T-helper 1 cell (primary cell): ENCODE measurements at places on chromosomes 16 and 17.
A peak's percentile ranks its signal among the peaks of the same experiment; 100 is the strongest.

DNA sequence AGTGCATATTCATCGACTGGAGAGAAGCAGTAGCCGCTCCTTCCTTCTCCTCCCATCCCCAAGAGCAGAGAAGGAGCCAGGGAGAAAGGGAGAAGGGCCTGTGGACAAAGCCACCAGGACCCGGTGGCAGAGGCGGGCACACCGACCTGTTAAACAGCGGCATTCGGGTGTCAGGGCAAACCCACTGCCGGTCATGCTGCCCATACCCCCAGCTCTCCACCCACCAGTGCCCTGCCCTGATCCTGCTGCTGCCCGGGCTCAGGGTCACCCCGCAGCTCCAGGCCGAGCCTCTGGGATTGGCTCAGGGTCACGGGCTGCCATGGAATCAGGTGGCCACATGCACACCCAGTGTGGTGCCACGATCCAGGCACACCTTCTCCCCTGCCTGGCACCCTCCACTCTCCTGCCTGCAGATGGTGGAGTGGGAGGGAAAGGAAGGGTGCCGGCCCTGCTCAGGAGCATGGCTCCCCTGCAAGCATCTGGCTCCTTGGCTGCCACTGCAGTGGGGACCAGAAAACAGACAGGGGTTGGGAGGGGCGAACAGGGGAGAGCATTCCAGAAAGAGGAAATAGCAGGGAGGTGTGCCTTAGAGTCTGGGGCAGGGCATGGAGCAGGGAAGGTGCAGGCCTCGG lies 18.3 kb upstream of the RASD1 start:
- no peak for DNase-seq

GRCh38 chr16:72536723-72537435 lies 364.9 kb upstream of the PMFBP1 start:
- DNase-seq, result no peak

DNA sequence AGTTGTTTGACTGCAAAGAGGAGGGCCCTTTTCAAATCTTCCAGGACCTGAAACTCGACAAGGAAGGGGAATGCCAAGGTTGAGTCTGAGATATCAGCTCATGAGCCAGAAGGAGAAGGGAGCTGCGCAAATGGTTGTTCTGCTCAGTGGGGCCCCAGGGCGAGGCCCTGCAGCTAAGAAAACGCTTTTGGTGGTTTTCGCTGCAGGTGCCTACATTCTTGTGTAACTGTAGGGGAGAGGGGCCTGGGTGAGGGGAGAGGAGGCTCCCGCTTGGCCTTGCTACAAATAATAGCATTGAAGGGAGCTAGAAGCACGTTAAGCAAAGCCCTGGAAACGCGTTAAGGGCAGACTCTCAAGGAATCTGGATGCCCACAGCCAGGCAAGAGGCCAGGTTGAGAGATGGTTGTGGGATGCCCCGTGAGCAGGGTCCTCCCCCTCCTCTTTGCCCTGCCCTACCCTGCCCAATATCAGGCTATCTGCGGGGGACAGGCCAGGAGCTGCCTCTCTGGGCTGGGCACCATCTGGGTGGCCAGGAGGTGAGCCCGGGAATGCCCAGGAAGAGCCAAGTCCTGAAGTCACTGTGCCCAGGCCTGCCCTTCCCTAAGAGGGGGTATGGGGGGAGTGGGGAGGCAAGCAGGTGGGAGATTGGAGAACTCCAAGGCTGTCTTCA lies 21.9 kb downstream of the GPR142 start:
- DNase-seq, result no peak

GRCh38 chr16:10576390-10577304 lies 3.8 kb downstream of the EMP2 start:
- no peak for DNase-seq

DNA sequence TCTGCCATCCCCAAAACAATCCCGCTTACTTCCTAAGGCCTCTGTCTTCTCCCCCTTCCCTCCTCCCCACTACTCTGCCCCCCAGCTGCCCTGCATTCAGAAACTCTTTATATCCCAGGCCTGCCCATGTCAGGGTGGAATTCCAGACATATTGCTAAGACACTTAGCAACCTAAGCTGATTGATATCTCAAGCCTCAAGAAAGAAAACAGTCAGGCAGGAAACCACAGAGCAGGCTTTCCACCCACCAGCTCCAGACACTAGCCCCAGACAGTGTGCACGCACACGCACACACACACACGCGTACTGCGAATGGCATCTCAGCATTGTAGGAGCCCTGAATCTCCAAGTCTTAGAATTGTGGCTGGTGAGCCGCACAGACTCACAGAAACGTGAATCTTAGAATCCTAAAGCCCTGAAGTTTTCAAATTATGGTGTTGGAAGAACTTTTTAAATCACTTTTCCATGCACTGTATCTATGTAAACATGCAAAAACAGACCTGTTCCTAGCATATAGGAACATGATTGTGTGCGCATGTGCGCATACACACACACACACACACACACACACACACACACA lies 8.8 kb upstream of the LPCAT2 start:
- DNase-seq, result no peak

DNA sequence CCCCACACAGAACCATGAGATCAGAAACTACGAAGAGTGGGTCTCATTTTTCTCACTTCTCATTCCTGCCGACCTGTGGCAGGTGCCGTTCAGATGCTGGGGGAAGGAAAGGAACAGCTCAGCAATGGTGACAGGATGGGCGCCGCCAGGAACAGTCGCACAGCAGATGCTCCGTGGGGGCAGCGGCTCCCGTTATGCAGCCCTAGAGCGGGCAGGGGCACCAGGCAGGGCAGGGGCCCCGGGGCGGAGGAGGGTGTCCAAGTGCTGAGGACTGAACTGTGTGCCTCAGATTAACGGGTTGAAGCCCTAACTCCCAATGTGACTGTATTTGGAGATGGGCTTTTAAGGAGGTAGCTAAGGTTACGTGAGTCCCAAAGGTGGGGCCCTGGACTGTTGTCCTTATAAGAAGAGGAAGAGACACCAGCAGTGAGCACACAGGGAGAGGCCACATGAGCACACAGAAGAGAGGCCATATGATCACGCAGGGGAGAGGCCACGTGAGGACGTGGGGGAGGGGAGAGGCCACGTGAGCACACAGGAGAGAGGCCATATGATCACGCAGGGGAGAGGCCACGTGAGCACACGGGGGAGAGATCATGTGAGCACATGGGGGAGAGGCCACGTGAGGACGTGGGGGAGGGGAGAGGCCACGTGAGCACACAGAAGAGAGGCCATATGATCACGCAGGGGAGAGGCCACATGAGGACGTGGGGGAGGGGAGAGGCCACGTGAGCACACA lies 95.7 kb upstream of the METRNL start:
- DNase-seq, result no peak

GRCh38 chr17:64780096-64781013 lies 118.2 kb upstream of the SMURF2 start:
- peak; percentile 67 for DNase-seq

GRCh38 chr16:28324235-28324886 lies 32.0 kb downstream of the SBK1 start:
- no peak for DNase-seq

- no peak for DNase-seq
Observed at GRCh38 chr17:70552230-70552981, 383.1 kb downstream of the KCNJ2 start.

GRCh38 chr16:31000671-31001382 lies 9.6 kb downstream of the STX1B start:
- DNase-seq, result no peak

DNA sequence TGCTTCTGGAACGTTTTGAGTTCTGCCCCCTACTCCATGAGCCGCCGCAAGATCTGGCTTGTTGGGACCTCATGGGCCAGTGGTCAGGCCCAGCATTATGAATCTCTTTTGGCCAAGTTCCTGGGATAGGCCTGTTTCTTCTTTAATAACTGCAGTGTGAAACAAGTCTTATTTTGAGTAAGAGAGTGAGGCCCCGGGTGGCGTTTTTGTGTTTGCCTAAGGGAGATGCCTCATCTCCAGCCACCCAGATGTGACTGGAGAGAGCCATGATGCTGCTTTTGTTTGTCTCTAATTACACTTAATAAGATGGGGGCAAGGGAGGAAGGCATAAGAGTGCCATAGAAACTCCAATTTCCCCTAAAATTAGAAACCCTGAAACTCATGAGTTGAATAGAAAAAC lies 39.8 kb downstream of the KSR1 start:
- DNase-seq, result no peak

- no peak for DNase-seq
Observed at GRCh38 chr16:84922351-84923120, 88.8 kb downstream of the ZDHHC7 start.

- no peak for DNase-seq
Observed at GRCh38 chr17:28230011-28230410, 89.0 kb upstream of the TMEM97 start.

GRCh38 chr17:42485680-42486079 lies 27.0 kb downstream of the ATP6V0A1 start:
- DNase-seq, result no peak

- no peak for DNase-seq
Observed at GRCh38 chr17:29012535-29012934, 6.7 kb upstream of the SEZ6 start.

DNA sequence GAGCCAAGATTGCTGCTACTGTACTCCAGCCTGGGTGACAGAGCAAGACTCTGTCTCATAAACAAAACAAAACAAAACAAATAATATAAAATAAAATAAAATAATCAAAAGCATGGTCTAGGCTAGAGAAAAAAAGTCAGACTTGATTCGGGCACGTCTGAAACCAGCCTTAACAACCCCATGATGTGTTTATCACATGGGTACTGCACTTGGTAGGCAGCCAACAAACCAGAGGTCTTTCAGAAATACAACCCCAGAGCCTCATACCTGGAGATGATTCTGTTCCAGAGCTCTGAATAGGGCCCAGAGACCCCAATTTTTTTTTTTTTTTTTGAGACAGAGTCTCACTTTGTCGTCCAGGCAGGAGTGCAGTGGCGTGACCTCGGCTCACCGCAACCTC lies 9.6 kb upstream of the HAPSTR1 start:
- no peak for DNase-seq

GRCh38 chr17:9825641-9826150 lies at the start of gene GLP2R:
TSS of gene GLP2R (plus strand) at chr17:9825924. CDS start at chr17:9826064, 140 bp downstream.
- no peak for DNase-seq

GRCh38 chr16:9703731-9704130 lies 478.5 kb downstream of the GRIN2A start:
- no peak for DNase-seq

DNA sequence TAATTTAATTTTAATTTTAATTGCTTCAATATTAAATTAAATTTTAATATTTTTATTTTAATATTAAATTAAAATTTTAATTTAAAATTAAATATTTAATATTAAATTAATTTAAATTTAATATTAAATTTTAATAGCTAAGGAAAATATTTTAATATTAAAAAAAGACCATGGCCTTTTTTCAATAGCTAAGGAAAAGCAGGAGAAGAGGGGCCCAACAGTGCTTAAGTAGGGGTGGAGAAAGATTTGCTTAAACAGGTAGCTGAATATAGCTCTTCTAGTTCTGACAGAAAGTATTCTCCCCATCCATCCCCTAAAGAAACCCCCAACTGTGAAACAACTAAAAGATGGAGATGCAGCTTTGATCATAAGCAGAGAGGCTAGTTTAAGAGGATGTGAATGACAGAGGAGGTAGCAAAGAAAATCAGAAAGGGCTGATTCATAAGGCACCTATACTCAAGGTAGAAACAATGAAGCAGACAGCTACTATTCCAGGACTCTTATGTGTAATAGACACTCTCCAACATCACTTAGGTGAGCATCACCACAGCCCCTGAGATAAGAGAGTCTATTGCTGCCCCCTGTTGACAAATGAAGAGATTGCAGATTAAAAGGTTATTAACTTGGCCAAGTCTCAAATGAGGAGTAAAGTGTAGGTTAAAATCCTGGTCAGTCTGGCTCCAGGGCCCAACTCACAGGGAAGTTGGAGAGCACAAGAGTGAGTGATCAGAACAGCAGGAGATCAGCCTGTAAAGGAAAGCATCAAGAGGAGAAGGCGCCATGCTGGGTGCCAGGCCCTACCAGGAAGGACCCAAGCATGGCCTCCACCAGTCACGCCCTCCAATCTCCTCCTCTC lies 7.8 kb upstream of the RNASEK start:
- no peak for DNase-seq

GRCh38 chr16:60204181-60204580 lies 1470.1 kb upstream of the GOT2 start:
- DNase-seq, result no peak

DNA sequence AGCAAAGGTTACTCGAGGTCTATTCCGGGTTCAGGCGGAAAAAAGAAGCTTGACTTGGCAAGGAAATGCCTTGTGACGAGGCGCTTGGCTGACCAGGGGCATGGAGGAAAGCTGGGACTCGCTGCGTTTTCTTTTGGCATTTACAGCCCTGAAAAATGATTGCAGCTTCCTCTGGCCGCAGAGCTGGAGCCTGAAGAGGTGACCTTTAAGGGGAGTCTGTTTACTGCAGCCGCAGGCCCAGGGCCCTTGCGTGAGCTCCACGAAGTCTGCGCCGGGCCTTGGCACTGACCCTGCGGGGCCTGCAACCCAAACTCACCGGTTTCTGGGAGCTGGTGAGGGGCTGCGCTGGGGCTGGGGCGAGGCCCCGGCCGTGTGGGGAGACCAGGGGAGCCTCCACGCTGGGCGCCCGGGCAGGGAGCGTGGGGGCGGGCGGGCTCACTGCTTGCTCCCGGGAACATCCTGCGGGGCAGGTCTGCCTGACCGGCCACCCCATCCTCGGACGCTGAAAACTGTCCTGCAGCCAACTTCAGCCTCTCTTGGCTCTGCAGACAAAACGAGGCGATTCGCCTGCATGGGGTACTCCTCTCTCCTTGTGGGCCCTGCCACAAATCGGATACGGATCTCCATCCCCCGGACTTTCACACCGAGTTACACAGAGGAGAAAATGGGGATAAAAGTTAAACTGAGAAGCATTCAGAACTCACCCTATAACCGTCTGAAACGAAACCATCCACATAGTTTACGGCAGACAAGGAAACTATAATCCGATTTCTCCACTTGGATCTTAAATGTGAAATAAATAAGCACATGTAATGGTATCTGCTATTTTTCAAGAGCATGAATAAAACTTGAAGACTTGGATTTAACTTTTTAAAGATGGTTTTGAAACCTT lies 206.3 kb upstream of the FOXF1 start:
- DNase-seq, result no peak

- no peak for DNase-seq
Observed at GRCh38 chr17:79814974-79815835, 18.3 kb upstream of the CBX8 start.

- DNase-seq, result no peak
Observed at GRCh38 chr17:61555127-61555566, 35.9 kb downstream of the NACA2 start.

DNA sequence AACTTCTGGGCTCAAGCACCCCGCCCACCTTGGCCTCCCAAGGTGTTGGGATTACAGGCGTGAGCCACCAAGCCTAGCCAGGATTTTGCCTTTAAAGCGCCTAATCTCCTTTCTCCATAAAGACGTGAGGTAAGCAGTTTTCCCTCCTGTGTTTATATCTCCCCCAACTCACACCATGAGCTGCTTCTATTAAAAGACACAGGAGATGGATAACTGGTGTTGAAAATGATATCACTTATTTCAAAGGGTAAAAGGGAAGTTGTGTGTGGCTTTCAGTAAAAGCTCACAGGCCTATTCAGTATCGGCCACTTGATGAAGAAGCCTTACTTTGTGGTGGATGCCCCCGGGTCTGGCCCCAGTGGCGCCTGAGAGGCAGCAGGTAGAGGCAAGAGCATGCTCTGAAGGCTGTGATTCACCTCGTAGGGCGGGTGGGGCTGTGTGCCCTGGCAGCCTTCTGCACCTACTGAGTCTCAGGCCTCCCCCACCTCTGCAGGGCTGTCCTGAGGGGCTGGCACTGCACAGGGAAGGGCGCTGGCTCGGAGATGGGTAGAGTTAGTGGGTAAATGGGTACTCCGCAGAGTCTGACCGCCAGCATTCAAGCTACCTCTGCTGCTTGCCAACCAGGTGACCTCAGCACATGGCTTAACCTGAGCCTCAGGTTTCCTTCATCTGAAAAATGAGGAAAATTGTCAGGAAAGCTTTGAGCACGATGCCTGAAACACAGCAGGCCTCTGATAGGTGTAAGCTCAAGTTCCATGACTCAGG lies 146.8 kb downstream of the CLEC16A start:
- DNase-seq, result no peak
